ENCODE measurements at places on chromosomes 3 and 15.

- no peak for DNase-seq
Measured at GRCh38 chr3:81592101-81592500, 169.3 kb downstream of the GBE1 start.

GRCh38 chr15:26804063-26804804, 31.4 kb upstream of the GABRB3 start:
- no peak for DNase-seq

DNA sequence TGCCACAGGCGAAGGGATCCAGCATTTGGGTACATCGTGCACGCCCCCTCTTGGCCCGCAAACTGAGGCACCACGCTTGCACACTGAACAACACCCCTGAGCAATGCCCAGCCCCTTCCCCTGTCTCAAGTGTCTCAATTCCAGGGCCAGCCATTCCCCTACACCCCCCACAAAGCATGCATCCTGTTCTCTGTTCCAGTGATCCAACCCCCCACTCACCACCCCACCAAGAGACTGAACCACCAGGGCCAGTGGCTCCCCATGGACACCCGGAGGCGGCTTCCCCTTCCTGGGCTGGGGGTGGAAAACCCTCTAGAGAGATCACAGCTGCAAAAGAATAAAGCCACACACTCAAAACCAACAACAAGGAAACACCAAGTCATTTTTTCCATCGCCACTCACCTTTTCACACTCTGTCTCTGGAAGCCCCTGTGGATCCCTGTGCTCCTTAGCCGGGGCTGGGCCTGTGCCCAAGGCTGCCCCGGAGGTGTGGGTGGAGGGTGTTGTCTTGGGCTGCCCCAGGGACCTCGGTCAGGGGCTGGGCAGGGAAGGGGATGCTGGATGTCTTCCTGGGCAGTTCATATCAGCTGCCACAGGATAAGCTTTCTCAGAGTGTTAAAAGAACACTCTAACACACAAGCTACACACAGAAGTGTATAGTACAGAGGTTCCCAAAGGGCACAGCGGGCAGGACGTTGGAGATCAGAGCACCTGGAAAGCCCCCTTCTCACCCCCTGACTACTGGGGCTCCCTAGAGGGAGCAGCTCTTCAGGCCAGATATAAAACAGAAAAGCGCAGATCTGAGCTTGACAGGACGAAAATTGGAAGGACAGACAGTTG, 92.5 kb downstream of the CHSY1 start:
- DNase-seq: no peak

DNA sequence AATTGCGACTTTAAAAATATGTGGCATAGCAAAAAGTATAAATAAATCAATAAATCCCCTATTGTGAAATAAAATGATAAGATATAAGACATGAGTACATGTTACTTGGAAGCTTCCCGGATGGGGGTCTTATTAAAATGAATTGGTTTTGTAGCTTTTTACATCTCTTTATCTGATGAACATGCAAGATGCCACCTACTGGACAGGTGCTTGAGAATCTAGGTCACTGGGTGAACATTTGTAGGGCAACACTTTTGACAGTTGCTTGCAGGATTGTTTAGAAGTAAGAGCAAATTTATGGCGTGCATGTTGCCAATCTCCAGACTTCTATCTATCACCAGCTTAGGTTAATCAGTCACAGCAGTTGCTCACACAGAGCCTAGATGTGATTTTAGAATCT, 362.7 kb upstream of the SUCLG2 start:
- no peak for DNase-seq

DNA sequence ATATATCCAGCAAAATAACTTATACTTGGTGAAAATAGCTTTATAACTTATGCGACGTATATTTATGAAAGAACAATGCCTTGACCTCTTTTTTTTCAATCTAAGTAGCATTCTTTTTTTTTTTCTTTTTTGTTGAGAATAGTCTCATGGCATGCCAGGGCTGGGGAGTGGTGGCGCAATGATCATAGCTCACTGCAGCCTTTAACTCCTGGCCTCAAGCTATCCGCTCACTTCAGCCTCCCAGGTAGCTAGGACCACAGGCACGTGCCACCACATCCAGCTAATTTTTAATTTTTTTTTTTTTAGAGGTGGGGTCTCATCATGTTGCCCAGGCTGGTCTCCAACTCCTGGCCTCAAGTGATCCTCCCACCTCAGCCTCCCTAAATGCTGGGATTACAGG, 43.5 kb downstream of the RAB8B start:
- no peak for DNase-seq

DNA sequence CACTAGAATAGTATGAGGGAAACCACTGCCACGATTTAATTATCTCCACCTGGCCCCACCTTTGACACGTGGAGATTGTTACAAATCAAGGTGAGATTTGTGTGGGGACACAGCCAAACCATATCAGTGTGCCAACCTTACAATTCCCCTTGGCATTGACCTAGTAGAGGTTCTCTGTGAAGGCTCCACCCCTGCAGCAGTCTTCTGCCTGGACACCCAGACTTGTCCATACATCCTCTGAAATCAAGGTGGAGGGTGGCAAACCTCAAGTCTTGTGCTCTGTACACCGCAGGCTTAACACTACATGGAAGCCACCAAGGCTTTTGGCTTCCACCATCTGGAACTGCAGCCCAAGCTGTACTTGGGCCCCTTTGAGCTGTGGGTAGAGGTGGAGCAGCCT, 8.8 kb upstream of the IQGAP1 start:
- DNase-seq: no peak

DNA sequence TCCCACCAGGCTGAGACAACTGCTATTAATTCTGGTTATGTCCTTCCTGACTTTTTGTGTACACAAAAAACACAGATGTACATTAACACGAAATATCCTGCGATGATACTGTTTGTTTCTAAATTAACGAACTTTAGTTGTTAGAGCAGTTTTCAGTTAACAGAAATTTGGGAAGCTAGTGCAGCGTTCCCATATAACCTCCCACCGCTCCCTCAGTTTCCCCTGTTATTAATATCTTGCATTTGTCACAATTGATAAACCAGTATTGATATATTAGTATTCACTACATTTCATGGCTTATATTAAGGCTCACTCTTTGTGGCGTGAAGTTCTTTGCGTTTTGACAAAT, 45.3 kb upstream of the RNU6-1 start:
- no peak for DNase-seq

GRCh38 chr3:104519068-104519467, 847.6 kb upstream of the ALCAM start:
- no peak for DNase-seq

- DNase-seq: no peak
Measured at GRCh38 chr3:137360531-137361201, 402.9 kb downstream of the IL20RB start.

DNA sequence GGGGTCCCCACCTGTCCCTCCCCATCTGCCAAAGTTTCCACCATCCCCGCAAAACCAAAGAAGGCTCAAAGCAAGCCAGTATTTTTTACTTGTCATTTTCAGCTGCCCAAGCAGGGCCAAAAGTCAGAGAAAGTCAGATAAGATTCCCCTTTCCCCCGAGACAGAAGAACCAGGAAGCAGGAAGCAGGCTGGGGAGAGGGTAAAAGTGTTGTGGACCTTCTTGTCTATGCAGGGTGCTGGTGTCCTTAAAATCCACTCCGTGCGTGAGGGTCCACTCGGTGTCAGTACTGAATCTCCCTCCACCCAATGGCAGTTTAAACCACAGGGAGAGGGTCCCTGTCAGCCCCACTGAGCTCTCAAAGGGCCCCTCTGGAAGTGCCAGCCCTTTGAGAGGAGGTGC, 20.2 kb upstream of the RPL32 start:
- no peak for DNase-seq

- no peak for DNase-seq
Measured at GRCh38 chr3:138205527-138205926, 18.4 kb downstream of the ARMC8 start.

- DNase-seq: no peak
Measured at GRCh38 chr3:188106454-188106853, 47.5 kb upstream of the LPP start.

GRCh38 chr3:133490468-133491351, 82.8 kb upstream of the CDV3 start:
- no peak for DNase-seq

- no peak for DNase-seq
Measured at GRCh38 chr3:46360907-46361306, 7.0 kb downstream of the CCR2 start.

DNA sequence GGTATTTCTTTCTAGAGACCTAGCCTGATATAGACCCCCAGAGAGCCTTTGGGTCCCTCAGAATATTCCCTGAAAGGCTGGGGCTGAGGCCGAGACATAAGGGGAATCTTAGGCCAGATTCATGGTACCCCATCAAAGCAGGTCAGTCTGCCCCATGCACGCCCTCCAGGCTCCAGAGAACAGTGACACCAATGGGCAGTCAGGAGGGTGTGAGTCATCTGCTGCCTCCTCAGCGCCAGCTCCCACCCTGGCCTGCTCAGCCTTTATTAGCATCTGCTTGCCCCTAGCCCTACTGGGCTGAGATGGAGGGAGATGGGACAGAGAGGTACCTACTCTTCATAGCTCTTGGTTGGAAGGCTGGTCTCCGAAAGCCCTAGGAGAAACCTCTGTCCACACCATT, 14.3 kb upstream of the CAMKV start:
- DNase-seq: no peak

GRCh38 chr3:151278230-151278629, at the start of gene P2RY14:
Gene P2RY14 (minus strand): TSS chr3:151278542. CDS start chr3:151214316, 64,226 bp downstream.
- no peak for DNase-seq

- DNase-seq: no peak
Measured at GRCh38 chr3:140695361-140696061, 17.6 kb downstream of the TRIM42 start.

DNA sequence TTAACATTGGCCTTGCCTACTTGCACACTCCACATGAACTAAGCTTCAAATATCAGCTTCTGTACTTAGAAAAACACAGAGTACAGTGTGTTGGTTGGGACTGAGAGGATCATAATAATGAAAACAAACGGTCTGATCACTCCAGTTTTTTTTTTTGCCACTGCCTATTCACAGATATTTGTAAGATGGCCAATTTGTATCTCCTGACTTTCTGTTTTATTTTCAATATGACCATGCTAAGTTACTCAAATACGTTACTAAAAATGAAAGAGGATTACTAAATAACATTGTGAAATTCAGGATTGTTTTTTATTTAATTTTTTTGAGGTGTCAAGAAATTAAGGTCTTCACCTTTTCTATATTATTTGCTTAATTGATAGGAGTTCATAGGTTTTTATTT, 595.1 kb downstream of the TUSC7 start:
- DNase-seq: no peak

DNA sequence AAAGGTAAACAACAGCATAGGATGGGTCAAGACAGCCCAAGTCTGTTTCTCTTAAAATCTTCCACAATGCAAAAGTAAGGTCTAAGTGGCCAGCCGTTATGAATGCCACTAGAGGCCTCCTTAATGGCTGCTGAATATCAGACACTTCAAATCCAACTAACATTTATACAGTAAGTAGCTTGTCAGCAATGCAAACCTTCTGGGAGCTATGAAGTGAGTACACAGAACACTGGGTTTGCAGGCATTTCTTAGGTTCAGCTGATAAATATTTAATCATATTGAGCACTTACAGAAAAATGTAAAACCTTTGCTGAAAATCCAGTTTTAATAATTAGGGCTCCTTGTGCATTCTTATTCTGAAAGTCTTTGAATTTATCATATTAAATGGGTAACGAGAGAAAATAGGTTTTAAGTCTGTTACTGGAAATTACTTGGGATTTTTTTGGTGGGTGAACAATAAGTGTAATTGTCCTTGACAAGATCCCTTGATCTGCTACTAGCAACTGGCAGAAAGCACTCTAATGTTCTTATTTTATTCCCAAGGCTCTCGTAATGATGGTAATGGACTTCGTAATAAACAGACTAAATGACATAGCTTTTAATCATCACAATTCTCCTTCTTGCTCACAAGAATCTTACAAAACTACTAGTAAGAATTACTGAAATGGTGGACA, 141.7 kb upstream of the GPR149 start:
- DNase-seq: no peak

DNA sequence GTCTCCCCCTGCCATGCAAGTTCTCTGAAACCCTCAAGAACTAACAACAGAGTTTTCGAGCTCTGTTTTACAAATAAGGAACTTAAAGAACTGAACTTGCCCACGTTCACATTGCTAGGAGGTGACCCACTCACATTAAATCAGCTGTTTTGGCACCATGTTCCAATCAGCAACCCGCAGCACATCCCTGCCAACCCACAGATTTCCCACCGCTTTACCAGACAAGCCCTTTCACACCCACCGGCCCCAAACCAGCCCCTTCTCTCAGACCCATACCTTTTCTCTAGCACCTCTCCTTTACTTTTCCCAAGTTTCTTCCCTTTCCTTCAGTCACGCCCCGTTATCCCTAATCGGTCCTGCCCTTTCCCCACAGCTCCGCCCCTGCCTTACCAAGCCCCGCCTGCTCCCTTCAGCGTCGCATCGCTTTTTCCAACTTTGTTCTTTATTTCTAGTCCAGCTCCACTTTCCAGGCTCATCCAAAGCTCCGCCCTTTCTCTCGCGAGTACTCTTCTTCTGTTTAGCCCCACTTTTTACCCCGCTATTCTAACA, 804 bp upstream of the BRPF1 start:
- DNase-seq: no peak

DNA sequence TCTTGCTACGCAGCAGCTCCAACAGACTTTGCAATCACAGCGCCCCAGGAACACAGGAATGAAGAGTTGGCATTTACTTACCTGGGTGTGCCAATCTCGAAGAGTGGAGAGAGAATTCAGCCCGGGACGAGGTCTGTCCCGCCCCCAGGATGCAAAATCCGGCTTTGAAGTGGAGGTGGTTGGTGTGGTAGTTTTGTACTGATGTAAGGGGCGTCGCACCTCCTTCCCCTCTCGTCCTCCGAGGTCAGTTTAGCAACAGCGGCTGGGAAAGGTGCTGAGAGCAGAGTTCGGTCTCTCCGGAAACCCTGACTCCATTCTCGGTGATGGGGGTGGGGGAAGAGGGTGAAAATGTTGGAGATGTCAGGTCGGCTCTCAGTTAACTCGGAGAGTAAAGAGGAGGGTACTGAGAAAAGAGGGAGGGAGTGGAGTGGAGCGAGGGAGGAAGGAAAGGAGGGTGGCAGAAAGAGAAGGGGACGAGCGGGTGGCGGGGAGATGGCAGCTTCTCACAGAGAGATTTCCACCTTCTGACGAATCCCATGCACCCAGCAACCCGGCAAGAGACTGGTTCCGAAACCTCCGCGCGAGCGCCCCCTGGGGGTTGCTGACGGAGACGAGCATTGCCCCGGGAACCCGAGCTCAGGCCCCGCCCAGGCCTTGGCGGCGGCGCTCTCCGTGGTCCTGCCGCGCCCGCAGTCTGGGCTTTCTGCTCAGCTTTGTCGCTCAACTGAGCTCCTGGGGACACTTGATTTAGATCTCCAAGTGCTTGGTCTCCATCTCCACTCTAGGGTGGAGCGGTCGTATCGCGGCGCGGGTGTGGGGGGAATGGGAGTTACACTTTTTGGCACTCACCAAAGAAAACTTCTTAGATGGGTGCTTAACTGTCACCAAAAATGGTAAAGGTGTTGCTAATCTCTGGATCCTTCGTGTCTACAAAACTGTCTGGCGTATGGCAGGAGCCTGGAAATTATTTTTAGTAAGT, at the start of gene CPNE4:
CPNE4 (minus strand) TSS at position 529 of the 979 bp plus-strand sequence.
- peak; percentile 58 for DNase-seq
